B cell (primary cell): ENCODE measurements at places on chromosomes 1 and 21. TPM values are rescaled to one million over a fixed set of nuclear protein-coding genes. Genes with fewer than 3 reads are reported as not detected.

DNA sequence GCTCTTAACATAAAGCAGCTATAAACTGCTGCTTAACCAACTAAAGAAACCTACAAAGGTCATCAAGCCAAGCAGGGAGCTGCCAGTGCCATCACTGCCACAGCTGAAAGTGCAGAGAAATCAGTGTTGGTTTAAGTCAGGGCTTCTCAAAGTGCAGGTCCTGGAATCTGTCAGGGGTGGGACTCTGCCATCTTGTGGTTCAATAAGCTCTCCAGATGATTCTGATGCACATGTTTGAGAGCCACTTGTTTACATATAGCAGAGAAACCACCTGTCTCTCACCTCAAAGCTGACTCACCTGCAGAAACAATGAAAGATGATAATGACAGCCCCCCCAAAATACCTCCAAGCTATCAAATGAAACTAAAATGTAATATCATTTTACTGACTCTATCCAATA lies 49.3 kb downstream of the SH3GLB1 start:
- DNase-seq, result no peak
- H3K36me3 ChIP-seq, result no peaks in the 10 kb centered on the region
- H3K4me1 ChIP-seq, result peaks cover 5% of the 10 kb centered on the region
- H3K27ac ChIP-seq, result no peak overlapping the region

POU3F1 gene
- total RNA-seq, result 3.4 and 3.8 TPM in 2 replicates

DNA sequence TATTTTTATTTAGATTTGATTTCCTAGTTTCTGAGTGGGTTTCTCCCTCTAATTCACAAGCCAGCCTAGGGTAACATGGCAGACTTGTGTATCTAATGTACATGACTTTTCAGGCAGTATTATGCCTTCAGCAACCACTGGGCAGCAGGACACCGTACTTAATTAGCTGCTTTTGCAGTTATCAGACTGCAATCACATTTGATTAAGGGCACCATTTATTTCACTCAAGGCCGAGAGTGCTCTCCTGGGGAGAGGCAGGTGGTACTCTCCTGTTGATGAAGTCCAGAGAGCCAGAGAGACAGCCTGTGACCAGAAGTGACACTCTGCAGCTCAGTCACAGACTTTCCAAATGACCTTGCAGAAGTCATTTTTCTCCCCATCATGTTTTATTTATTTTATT lies 18.7 kb downstream of the CYYR1 start:
- no peak overlapping the region for H3K27ac ChIP-seq
- no peaks in the 10 kb centered on the region for H3K36me3 ChIP-seq
- no peak for DNase-seq

PGLYRP3 gene
- total RNA-seq, result not detected in 2 replicates

PTPRF gene
- 0.07 and 0.22 TPM in 2 replicates for total RNA-seq
